ENCODE measurements at places on chromosomes 16 and 17. TPM values are rescaled to one million over a fixed set of nuclear protein-coding genes. Genes with fewer than 3 reads are reported as not detected.

The FOXK2 gene
- total RNA-seq, result 93.2 TPM

The MT2A gene
- 11.9 TPM for total RNA-seq

The ZNF385C gene
- total RNA-seq, result 0.34 TPM

- DNase-seq, result no peak
Observed at GRCh38 chr17:29110372-29110757, 67.4 kb downstream of the PIPOX start.

DNA sequence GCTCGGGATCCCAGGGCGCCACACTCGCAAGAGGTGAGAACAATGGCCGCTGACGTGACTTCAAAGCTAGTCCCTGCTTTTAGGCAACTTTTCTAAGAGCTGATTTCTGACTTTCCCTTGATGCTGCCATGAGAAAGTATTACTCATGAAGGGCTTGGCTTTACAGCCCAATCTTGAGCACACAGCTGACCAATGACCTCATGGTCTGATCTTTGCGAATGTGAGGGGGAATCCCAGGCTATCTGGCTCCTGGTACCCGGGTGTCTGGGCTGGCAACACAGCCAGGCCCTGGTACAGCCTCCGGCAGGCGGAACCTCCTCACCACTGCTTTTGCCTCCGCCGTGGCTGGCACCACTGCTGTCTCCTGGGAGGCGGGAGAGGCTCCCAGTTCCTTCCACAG lies 17.5 kb downstream of the NDUFAF8 start:
- no peak for DNase-seq

- no peak for DNase-seq
Observed at GRCh38 chr17:9726291-9726690, 65.1 kb downstream of the DHRS7C start.

DNA sequence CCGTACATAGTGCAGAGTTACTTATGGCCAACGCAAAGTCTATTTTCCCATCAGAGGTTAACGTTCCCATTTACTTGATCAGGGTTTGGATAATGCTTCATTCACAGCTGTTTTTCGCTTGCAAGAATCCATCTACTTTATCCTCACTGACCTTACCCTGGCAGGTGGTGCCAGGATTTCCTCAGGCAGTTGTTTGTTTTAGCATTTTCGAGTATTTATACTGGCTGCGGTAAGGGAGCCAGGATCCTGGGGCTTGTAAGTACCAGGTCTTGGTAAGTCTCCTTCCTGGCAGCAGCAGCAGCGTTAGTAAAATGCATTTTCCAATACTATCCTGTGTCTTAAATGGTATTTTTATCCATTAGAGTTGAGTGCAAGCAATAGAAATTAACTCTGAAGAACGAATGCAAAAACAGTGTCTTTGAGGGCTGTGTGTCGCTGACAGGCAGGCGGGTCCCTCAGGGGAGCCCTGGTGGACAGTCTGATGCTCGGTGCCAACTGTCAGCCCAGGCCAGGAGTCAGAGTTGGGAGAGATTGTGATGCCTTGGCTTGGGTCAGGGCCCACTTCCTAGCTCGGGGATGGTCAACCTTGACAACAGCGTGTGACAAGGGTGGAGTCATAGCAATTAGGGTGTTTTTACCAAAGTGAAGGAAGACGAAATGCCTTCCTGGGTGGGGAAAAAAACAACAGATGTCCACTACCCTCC lies 92.4 kb upstream of the HSBP1 start:
- no peak for DNase-seq

- no peak for DNase-seq
Observed at GRCh38 chr17:48596735-48597527, 3.4 kb upstream of the HOXB5 start.

GRCh38 chr17:2023692-2024571 lies 1.2 kb downstream of the RTN4RL1 start:
- DNase-seq, result peak; percentile 57

DNA sequence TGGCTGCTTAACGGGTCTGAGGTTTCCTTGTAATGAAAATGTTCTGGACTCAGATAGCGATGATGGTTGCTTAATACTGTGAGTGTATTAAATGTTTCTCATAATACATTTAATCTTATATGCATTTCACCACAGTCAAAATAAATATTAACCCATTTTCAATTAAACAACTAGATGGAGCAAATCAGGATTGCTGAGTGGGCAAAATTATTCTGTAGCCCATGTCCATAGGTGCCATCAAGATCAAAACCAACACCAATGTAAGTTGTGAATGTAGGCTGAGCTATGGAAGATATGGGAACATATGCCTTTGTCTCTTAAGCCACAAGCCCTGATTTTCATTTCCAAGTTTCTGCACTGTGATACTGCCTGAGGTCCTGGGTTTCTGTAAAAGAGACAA lies 572.6 kb upstream of the EEF2KMT start:
- DNase-seq, result no peak

DNA sequence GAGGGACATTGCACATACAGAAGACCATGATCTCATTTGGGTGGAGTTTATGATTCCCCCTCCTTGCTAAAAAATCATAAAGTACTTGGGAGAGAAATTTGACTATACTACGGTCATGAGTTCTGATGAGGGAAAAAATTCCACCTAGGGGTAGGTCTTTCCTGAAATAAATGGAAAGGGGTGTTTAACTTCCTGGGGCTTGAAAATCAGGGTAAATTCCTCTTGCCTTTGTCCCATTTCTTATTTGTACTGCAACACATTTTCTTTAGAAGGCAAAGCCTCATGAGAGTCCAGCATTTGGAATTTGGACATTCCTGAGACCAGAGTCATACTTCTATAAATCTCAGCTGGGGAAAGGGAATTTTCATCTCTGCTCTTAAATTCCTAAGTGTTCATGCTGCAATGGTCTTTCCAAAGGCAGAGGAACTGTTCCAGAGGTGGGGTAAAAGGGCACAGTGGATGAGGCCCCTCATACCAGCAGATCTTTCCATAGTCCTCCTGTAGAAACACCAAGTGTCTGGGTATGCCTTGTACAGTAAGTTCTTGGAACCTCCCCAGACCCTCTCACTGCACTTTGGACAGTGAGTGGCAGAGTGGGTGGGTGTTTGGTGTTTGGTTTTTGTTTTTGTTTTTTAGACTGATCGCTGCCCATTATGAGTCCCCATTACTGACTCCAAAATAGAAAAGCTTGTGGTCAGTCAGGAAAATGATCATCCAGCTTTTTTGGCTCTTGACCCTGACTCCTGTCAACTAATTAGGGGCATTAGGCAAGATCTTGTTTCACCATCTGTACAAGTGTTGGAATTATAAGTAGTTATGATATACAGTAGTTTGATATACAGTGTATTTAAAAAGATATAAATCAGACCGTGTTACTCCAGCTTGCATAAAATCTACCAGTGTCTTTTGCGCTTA lies 6.0 kb downstream of the LYRM1 start:
- no peak for DNase-seq

- no peak for DNase-seq
Observed at GRCh38 chr17:49603720-49604119, 28.0 kb downstream of the NXPH3 start.

Measured in K562 (cell line).